Activated CD4-positive, CD25-positive, alpha-beta regulatory T cell (primary cell): ENCODE measurements at places on chromosomes 5 and 9.

GRCh38 chr9:94822273-94822672 is 95.8 kb downstream of the AOPEP start:
- DNase-seq, result no peak

GRCh38 chr5:10140195-10140973 is 109.3 kb downstream of the ATPSCKMT start:
- no peak for DNase-seq

- DNase-seq, result no peak
Measured at GRCh38 chr5:136886608-136887007, 521.3 kb upstream of the TRPC7 start.

GRCh38 chr9:129367287-129367686 is 189.2 kb upstream of the IER5L start:
- no peak for DNase-seq

- DNase-seq, result no peak
Measured at GRCh38 chr9:105858877-105859276, 164.5 kb downstream of the TMEM38B start.

GRCh38 chr9:33164138-33164809 is 2.9 kb downstream of the B4GALT1 start:
- DNase-seq, result no peak

- no peak for DNase-seq
Measured at GRCh38 chr5:103262422-103262871, 3.9 kb downstream of the MACIR start.

DNA sequence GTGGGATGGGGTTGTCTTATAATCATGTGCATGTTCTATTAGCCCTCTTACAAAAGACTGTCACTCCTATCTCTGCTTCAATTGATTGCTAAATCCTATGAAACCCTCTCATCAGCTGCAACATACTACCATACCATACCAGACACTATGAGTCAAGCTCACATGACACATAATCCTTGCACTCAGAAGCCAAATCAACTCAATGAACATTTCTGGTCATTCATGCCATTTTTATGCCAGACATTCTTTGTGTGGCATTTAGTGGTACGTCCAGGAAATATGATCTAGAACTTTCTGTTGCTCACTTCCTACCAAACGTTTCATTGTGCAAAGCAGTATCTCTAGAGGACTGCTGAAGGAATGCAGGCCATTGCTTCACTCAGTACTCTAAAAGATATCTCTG is 159.2 kb upstream of the GNA14 start:
- DNase-seq, result no peak

DNA sequence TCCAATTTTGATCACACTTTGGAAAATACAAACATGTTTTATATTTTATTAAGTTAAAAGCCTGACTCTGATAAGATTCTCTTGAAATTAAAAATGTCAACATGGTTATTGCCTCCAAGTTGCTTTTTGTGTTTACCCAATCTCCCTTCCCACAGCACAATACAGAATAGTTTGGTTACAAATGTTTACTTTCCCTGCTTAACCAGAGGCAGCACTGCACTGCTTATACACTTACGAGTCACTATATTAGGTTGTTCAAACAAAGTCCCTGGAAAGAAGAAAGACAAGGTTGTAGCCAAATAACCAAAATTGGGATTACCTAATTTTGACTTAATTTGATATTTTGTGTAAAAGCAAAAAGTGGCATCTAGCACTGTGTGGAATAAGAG is 25.9 kb downstream of the SRFBP1 start:
- no peak for DNase-seq

DNA sequence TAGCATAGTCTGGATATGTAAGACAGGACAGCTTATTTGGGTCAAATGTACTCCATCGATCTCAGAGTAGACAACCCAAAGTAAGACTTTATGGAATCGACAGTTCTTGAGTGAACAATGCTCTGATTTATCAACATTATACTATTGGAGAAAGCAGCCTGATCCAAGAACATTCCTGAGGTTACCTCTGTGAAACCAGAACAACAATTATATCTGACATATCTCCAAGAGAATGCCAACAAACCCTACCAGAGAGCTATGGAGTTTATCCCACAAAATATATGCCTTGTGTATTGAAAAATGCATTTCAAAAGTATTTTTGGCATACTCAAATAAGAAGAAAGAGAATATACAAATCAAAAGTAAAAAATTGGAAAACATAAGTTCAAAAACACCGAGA is 1985.9 kb downstream of the EFNA5 start:
- no peak for DNase-seq
